ENCODE measurements at places on chromosomes 4 and X.

DNA sequence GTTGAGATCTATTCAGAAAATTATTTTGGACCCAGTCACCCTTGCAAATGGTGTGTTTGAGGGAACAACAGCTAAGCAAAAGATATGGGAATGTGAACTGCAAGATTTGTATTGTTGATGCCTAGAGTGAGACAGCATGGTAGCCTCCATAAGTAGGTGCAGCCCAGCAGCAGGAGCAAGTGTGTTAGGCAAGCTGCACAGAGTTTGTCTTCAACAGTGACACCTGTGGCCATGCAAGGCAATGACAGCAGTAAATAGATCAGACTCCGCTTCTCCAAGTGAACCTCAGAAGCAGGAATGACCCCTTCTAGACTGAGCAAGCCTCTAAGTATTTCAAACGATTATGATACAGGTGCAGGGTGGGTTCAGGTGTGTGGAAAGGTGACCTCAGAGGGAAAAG is 133.4 kb upstream of the MSX1 start:
- DNase-seq, result peak; percentile 3

DNA sequence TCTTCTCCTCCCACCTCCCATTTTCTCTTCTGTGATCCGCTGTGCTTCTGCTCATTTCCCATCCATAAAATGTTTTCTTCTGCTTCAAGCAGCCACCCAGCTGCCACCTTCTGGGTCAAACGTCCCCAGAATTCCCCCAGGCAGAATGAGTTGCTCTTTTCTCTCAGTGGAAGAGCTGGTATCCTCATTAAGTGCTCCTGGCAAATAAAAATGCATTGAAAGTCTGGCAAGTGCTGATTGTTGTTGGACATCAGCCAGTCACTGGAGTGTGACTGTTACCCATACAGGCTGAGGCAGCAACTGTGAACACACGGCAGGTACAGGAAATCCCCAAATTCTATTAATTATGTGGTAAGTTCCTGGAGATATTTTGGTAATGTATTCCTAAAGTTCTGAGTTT is 52.6 kb downstream of the LIMCH1 start:
- peak; percentile 71 for DNase-seq

GRCh38 chr4:140343303-140343702 is 30.1 kb upstream of the SCOC start:
- DNase-seq, result no peak

GRCh38 chr4:76434901-76435527 is at the start of gene SHROOM3:
SHROOM3 (plus strand) TSS chr4:76435229; CDS start chr4:76436053, 824 bp downstream.
- DNase-seq, result no peak

- DNase-seq, result no peak
Measured at GRCh38 chrX:118025226-118025625, 91.4 kb downstream of the KLHL13 start.

GRCh38 chr4:164753873-164754488 is at the start of gene SMIM31:
SMIM31 (plus strand) TSS chr4:164754131; CDS start chr4:164770444, 16,313 bp downstream.
- no peak for DNase-seq

- DNase-seq, result no peak
Measured at GRCh38 chr4:83858131-83858530, 322.2 kb downstream of the GPAT3 start.

GRCh38 chr4:59238212-59238611 is 1961.9 kb upstream of the ADGRL3 start:
- no peak for DNase-seq

GRCh38 chrX:147962476-147962875 is 18.7 kb upstream of the FMR1NB start:
- DNase-seq, result no peak

DNA sequence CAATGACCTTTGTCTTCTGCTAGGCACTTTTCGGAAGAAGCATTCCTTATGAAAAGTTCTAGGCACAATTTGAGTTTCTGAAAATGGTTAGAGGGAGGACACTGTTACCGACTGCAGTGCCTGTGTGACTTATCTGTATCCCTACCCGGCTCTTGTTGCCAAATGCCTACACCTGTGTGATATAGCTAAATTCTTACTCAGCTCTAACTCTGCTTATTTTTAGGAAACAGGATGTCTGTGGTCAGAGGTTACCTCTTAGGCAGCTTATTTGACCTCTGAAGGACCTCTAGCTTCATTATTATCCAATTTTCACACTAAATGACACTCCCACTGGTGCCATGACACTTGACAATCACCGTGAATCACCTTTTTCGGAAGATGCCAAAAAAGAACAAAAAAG is 561.1 kb upstream of the SMIM31 start:
- no peak for DNase-seq

- DNase-seq, result no peak
Measured at GRCh38 chr4:152063621-152064240, 302.9 kb upstream of the GATB start.

GRCh38 chr4:171876636-171877035 is 63.4 kb downstream of the GALNTL6 start:
- DNase-seq, result no peak

DNA sequence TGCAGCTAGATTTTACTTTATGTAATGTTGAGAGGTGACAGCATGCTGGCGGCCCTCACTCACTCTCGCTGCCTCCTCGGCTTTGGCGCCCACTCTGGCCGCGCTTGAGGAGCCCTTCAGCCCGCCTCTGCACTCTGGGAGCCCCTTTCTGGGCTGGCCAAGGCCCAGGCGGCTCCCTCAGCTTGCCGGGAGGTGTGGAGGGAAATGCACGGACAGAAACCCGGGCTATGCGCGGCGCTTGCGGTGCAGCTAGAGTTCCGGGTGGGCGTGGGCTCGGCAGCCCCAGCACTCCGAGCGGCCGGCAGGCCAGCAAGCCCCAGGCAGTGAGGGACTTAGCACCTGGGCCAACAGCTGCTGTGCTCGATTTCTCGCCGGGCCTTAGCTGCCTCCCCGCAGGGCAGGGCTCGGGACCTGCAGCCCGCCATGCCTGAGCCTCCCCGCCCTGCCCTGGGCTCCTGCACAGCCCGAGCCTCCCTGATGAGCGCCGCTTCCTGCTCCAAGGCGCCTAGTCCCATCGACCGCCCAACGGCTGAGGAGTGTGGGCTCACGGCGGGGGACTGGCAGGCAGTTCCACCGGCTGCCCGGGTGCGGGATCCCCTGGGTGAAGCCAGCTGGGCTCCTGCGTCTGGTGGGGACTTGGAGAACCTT is 128.7 kb downstream of the GASK1B start:
- DNase-seq, result no peak

DNA sequence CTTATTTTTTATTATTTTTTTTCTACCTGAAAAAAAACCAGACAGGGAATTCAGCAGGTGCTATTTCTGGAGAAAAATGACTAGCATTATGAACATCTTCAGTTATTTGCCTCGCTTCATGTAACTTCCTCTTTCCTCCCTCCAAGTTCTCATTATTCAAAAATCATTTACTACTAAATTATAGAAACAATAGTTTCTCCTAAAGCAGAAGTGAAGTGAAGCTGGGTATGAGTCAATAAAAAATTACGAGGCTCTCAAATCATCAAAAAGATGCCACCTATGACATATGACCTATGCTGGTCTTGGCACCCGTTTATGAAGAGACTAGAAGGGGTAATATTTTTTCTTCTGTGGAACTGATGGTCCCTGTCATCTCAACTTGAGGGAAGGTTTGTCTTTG is 145.0 kb upstream of the AADAT start:
- DNase-seq, result no peak

DNA sequence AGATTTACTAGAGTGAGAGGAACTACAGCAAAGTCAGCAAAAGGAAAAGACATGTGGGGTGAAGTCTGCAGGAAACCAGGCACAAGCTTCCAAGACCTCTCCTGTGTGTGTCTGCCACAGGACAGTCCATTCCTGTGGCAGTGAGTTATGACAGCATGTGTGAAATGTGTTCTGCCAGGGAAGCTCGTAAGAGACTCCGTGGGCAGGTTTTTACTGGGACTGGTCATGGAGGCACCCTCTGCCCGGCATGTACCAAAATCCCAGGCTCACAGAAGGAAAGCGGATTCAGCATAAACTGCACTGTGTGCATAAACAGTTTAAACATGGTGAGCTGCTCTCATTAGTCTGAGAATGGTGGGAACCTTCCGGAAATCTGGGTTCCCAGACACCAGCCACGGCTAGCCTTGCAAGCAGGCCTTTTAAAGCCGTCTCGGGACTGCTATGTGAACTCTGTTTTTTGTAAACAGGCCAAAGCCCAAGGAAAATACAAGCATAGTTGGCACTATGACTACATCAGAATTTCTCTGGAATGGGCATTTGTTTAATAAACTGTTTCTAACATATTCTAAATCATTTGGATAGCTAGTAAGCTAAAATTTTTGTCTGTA is 288.5 kb downstream of the TENM3 start:
- DNase-seq, result peak; percentile 17

- DNase-seq, result peak; percentile 46
Measured at GRCh38 chr4:38930204-38930603, 62.6 kb downstream of the FAM114A1 start.

DNA sequence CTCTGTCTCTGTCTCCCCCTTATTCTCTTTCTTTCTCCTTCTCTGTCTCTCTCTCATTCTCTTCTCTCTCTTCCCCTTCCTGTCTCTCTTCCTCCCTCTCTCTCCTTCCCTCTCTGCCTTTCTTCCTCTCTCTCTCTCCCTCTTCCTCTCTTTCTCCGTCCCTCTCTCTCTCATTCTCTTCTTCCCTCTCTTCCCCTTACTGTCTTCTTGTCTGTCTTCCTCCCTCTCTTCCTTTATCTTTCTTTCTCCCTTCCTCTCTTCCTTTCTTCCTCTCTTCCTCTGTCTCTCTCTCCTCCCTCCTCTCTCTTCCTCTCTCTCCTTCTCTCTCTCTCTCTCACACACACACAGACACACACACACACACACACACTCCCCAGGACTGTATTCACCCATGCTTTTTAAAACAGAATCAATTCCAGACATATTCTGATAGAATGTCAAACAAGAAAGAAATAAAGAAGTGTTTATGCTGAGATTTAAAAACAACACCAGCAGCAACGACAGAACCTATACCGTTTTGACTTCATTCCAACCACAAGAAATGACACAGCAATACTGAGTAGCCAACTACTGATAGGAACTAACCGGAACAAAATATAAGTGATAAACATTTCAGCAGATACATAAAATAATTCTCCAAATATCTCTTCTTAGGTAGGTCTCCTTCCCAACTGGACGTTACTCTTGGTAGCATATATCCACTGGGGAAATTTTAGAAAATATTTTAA is 296.7 kb downstream of the ASMT start:
- DNase-seq, result no peak

- DNase-seq, result no peak
Measured at GRCh38 chr4:37425857-37426256, 181.3 kb downstream of the NWD2 start.

DNA sequence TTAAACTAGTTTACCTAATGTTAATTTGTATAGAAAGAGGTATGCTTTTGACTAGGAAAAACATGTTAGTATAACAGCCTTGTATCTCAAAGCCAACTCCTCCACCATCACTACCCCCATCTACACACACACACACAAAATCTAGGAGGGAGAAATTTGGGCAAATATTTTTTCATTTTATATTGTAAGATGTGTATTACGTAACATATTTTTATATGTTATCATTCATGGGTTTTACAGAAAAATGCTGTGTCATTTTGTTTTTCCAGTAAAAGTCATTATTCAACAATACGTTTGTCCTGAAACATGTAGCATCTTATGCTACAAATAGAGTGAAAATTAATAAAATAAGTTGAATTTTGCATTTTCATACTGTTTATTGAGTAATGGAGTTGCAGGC is 3.0 kb downstream of the SULT1B1 start:
- no peak for DNase-seq

- DNase-seq, result no peak
Measured at GRCh38 chr4:36997727-36998126, 246.8 kb upstream of the NWD2 start.

GRCh38 chr4:3363411-3364141 is 70.8 kb downstream of the RGS12 start:
- no peak for DNase-seq

DNA sequence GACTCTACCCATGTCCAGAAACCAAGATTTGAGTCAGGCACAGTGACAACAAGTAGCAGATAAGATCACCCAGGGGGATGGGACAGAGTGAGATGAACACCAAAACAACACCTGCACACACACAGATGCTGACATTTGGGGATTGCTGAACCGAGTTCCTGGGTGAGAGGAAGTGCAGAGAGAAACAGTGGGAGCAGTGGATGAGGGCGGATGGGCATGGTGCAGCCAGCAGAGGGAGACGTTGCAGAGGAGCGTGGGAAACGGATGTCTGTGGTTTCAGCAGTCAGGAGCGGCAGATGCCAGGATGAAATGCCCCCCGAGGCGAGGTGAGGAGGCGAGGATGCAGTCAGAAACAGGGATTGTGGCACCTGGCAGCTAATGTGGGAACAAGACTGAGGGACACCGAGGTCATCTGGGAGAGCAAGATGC is 78.6 kb upstream of the STS start:
- no peak for DNase-seq

DNA sequence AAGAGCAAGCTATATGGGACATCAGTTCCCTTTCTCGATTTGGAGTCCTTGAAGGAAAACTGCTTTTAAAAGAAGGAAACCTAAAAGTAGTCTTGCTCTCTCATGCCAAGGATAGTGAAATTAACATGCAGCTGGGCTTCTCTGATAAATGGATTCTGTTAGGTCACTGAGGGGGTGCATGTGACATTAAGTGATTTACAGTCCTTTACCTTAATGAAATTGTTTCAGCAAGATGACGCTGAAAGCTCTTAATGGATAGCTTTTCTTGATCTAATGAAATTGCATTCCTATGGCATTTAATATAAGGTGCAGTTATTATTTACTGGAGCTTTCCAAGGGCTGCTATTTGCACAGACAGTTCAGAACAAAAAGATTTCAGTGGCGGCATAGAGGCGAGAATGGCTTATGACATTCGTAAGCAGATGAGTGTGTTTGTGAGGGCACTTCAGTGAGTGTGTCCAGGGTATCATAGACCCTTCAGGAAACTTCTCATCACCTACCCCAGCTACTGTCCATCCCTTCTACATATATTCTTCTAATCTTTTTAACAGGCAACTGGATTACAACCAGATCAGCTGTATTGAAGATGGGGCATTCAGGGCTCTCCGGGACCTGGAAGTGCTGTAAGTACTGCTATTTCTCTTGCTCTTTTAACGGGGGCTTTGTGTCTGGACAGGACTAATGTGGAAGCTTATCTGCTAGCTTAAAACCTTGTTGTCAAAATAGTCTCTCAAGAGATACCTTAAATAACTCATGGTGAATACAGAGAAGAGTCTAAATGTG is 219.9 kb upstream of the PACRGL start:
- DNase-seq, result no peak

GRCh38 chrX:19440713-19441112 is 74.6 kb downstream of the MAP3K15 start:
- no peak for DNase-seq

DNA sequence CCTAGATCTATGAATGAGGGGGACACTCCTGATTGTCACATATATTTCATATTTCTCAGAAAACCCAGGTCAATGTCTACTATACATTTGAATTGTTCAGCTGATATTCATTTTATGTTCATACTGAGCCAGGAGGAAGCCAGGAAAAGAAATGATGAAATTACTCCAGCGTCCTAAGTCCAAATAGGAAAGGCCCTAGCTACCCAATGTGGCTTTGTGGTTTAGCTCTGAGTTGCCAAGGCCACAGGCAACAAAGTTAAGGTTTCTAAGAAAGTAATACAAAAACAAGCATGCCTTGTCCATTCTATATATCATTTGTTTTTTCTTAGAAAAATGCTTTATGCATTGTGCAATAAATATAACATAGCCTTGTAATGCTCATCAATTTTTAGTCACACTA is 4.5 kb upstream of the CSN2 start:
- DNase-seq, result no peak

GRCh38 chr4:24547979-24548378 is 36.4 kb downstream of the DHX15 start:
- no peak for DNase-seq

GRCh38 chrX:120428309-120428708 is 40.8 kb downstream of the LAMP2 start:
- no peak for DNase-seq
